Stimulated activated CD4-positive, alpha-beta T cell treated with anti-CD3 and anti-CD28 coated beads, Interleukin-15, amount 100 ng/mL, for 1 hour (primary cell): ENCODE measurements at places on chromosomes 5 and 9.

DNA sequence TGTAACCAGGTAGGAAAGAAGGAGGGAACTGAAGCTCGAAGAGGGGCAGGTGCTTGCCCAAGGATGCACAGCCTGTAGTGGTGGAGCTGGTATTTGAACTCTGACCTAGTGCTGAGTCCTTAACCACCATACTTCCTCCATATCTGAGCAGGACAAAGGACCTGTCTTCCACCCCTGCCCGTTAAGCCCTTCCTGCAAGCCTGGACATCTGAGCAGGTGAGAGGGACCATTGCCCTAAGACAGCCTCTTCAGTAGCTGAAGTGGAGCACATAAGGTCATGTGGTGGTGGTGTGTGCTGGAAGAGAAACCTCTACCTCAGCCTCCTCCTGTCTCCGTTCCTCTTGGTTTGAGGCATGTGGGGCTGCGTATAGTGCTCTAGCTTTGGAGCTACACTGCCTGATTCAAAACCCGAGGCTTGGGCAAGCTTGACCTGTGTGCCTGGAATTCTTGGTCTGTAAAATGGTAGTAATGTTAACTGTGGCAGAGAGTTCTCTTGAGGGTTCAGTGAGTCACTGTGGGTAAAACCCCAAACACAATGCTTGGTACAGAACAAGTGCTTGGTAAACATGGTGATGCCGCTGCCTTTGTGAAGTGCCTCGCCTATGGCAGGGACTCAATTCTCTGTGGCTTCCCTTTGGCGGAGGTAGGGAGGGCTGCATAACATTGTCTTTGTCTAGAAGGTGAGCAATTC lies 7.4 kb downstream of the GALNT10 start:
- DNase-seq: peak; percentile 12

- peak; percentile 11 for DNase-seq
Observed at GRCh38 chr9:75891277-75891741, 836 bp downstream of the PCSK5 start.

- DNase-seq: no peak
Observed at GRCh38 chr9:131043087-131043486, 34.1 kb downstream of the LAMC3 start.

DNA sequence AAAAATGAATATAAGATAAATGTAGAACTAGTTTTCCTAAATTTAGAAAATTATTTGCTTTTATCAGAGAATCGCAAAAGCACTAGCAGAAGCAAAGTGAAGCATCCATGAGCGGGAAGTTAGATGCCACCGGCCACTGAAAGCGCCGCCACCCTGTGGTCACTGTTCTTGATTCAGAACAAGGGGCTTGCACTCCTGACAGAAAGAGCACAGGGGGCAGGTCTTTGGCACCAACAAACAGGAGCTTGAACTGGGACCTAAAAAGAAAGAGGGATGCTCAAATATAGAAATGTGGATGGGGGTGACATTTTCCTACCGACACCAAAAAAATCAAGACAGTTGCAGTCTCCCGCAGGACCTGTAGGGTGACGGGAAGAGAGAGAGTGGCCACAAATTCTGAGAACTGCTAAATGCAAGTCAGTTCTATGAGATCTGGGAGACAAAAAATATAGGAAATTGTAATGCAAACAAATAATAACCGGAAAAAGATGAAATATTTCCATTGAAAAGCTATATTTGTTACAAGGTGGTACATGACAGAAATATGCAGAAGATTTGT lies 144.3 kb downstream of the CDH12 start:
- DNase-seq: no peak

GRCh38 chr5:37841203-37841602 lies 1.4 kb upstream of the GDNF start:
- DNase-seq: no peak

DNA sequence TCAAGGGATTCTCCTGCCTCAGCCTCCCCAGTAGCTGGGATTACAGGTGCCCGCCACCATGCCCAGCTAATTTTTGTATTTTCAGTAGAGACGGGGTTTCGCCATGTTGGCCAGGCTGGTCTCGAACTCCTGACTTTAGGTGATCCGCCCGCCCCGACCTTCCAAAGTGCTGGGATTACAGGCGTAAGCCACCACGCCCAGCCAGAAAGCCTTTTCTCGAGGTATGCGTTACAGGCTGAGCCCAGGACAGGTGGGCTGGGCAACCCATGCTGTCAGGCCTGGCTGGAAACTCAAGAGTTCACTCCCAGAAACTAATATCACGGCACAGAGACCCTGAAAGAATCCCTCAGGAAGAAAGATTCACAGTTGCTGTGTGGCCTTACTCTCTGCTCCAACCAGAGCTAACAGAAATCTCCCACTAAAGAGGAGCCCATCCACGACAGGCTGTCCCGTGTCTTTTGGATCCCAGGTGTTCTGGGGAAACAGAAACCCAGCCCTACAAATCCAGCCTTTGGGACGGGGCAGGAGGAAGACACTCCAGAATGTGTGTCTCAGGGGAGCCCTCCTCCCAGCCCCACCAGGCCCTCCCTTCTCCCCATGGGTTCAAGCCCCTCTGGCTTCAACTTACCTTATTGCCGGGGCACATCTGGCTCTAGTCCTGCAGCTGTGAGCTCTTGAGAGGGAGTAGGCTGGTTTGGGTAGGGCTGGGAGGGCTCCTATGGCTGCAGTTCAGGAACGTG lies 400 bp downstream of the TIFAB start:
- DNase-seq: no peak

GRCh38 chr5:117741655-117742206 lies 1167.1 kb upstream of the SEMA6A start:
- DNase-seq: no peak

- no peak for DNase-seq
Observed at GRCh38 chr5:16913187-16914107, 22.6 kb downstream of the MYO10 start.

- DNase-seq: no peak
Observed at GRCh38 chr9:78443946-78444345, 147.0 kb downstream of the PSAT1 start.

DNA sequence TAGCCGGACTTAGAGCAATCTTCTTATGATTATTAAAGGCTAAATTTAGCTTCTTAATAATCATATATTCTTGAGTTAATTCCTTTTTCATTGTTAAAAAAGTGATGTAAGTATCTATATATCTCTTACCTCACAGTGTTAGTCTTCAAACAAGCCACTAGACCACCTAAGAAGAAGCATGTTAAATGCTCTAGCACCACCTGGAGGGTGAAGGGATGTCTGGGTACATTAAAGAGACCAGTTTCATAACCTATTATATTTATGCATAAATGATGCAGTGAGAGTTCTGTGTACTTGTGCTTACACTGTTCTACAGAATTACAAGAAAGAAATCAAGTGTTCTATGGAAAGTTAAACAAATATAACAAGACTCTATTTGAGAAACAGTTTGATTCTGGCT lies 55.9 kb upstream of the SLCO6A1 start:
- DNase-seq: no peak

DNA sequence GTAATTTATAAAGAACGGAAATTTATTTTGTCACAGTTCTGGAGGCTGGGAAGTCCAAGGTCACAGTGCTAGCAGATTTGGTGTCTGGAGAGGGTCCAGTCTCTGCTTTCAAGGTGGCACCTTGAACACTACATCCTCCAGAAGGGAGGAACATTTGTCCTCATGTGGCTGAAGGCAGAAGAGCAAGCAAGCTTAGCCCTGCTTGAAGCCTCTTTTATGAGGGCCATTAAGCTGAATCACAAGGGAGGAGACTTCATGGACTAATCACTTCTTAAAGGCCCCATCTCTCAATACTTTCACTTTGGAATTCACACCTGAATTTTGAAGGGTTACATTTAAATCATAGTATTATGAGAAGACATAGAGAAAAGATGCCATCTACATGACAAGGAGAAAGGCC lies 215.4 kb upstream of the NFIL3 start:
- DNase-seq: no peak

DNA sequence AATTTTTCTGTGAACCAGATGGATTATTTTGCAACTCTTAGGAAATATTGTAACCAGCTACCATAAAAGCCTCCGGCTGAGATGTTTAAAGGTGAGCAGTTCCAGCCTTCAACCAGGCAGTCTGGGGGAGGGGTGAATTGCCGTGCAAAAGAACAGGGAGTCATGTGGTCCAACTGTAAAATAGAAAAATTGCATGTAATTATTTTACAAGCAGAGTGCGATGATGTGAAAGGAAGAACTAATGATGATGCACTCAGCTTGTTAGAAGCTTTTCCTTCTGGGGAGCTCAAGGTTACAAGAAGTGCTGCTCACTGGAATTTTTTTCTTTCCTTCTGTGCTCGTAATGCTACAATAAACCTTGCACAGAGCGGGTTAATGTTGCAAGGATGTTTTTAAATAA lies 188.7 kb upstream of the ITGA1 start:
- DNase-seq: no peak

DNA sequence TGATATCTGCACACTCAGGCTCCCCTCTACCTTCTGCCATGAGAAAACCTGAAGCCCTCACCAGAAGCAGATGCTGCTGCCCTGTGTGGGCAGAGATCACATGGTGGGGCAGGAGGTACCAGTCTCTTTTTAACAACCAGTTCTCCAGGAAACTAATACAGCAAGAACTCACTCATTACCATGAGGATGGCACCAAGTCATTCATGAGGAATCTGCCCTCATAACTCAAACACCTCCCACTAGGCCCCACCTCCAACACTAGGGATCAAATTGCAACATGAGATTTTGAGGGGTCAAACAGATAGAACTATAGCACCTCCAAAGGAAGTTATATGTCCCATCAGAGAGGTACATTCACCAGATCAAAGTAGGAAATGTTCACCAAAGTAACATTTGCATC lies 136.3 kb upstream of the SHB start:
- no peak for DNase-seq
